Natural killer cell treated with Interleukin-12 subunit alpha and Interleukin-12 subunit beta and Interleukin-15 and Interleukin-18, amount 100 ng/mL, for 72 hours (primary cell): ENCODE measurements at places on chromosomes 6 and 20.

DNA sequence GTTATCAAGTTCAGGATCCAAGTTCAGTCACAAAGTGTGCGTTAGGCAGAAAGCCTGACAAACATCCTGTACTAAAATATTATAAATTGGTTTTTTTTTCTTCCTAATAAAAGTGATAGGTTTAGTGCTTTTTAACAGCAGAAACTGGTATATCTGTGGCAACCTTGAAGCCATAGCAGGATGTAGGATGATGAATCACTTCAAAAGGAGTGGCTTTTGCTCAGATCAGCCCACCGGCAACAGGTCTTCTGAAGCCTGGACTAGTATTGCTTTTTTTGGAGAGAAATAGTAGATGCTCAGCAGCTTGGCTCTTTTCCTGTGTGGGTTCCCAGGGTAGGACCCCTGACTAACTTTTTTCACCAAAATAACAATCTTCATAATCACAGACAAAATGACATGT is 190.8 kb downstream of the EPM2A start:
- no peak for DNase-seq

DNA sequence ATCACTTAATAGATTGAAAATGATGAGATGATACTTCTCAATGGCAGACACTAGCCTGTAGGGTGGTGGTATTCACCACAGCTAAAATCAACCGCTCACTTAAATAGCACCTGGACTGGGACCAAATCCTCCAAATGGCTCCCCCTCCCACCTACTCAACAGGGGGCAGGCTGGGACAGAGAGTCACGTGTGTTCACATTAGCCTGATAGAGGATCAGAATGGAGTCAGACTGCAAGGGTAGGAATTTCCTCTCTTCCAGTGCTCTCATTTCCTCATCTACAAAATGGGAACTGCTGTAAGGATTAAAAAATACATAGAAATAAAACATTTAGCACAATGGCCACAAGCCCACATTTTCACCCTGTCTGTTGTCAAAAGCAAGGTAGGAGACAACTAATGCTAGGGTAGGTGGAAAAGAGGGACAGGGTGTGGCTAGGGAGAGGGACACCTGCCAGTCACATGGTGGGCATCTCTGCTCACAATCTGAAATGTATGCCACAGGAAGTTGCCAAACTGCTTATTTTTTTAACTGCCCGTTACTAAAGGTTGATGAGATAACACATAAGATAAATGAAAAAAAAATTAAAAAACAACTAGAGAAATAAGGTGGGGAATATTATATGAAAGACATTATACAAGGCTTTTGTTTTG is 55.3 kb downstream of the BACH2 start:
- no peak for DNase-seq

- no peak for DNase-seq
These were observed 14.3 kb upstream of the FAM135A start for GRCh38 chr6:70398783-70399728.

DNA sequence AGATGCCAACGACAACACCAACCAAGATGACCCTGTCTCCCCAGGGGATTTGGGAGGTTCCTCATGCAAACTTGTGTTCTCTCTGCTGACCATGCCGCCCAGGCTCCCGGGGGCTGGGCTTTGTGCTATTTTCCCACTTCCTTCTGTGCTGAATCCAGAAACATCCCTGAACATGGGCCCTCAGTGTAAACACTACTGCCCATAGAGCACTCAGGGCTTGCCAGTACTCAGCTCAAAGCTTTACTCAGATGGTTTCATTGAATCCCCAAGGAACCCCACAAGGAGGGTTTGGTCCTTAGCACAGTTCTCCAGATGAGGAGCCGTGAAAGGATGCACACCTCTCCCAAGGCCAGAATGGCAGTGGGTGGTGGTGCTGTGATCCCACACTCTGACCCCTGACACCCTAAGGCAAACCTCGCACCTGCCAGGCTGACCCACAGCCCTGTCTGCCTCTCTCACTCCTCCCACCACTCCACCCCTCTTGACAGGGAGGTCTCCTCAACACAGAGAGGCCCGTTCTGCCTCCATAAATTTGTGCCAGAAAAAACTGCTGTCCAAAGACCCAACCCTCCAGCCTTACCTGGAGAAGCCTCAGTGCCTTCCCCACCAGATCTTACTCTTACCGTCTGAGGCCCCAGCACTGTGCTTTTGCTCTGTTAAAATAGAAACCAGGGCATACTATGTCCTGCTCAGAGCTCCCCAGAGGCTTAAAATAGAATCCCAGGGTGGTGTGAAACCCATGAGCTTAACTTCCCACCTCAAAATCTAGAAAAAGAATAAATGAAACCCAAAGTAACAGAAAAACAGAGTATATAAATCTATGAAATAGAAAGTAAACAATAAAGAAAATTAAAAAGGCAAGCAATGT is 283.0 kb upstream of the CDH4 start:
- no peak for DNase-seq

GRCh38 chr6:6492675-6493074 is 95.8 kb upstream of the LY86 start:
- no peak for DNase-seq

DNA sequence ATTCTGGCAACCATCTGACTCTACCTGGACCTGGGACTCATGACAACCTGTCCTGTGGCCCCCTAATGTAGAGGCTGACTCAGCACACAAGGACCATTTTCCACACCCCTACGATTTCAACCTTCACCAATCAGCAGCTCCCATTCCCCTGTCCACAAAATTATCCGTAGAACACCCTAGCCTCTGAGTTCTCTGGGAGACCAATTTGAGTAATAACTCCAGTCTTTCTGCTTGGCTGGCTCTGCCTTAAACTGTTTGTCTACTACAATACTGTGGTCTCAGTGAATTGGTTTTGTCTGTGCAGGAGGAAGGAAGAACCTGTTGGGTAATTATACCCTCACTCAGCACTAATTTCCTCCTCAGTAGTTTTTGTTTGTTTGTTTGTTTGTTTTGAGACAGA is 99.3 kb upstream of the MRPS10 start:
- DNase-seq = no peak

GRCh38 chr6:68654134-68654533 is 19.1 kb downstream of the ADGRB3 start:
- DNase-seq = no peak

DNA sequence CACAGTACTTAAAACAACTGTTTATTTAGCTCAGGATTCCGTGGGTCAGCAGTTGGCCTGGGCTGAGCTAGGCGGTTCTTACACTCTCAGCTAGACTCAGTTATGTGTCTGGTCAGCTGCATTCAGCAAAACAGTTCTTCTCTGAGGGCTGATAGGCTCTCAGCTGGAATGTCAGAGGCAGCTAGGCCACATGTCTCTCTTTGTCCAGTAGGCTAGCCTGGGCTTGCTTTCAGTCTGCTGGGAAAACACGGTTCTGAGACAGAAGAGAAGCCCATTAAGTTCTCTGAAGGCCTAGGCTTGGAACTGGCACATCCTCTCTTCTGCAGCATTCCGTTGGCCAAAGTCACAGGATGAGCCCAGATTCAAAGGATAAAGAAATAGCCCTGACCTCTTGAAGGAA is 65.6 kb downstream of the TULP4 start:
- no peak for DNase-seq

- no peak for DNase-seq
These were observed 8.4 kb upstream of the IDH3B start for GRCh38 chr20:2672446-2672845.

- no peak for DNase-seq
These were observed 71.2 kb upstream of the PRDM1 start for GRCh38 chr6:106014955-106015354.
